ENCODE measurements at places on chromosomes 7 and 10. TPM values are rescaled to one million over a fixed set of nuclear protein-coding genes. Genes with fewer than 3 reads are reported as not detected.

Gene AMZ1
- total RNA-seq = 0.11 TPM

Gene SYCE1
- total RNA-seq = not detected

Gene HECW1
- 1.7 TPM for total RNA-seq

Gene PAOX
- total RNA-seq = 7.3 TPM

Gene NOS3
- total RNA-seq = 1.1 TPM

Gene SLC39A12
- total RNA-seq = not detected

Gene ZNF32
- 25.3 TPM for total RNA-seq

Gene SLC26A4
- not detected for total RNA-seq

Gene ACTL6B
- not detected for total RNA-seq

Gene C10orf71
- not detected for total RNA-seq

Gene GBF1
- total RNA-seq = 69.1 TPM

Gene ADIRF
- total RNA-seq = 0.49 TPM

Gene TLL2
- 0.14 TPM for total RNA-seq

Gene GPRIN2
- total RNA-seq = 3.7 TPM

Gene INHBA
- 0.72 TPM for total RNA-seq

Gene GRID2IP
- total RNA-seq = 0.65 TPM

Gene MKX
- 0.64 TPM for total RNA-seq

Gene SFTPD
- total RNA-seq = 0.39 TPM

Gene TEX36
- total RNA-seq = not detected

Gene TDRD1
- total RNA-seq = not detected

Gene VGF
- total RNA-seq = 1.3 TPM

Gene AKR1C8
- total RNA-seq = not detected

Gene TCAF2
- total RNA-seq = not detected

Gene GIMAP5
- not detected for total RNA-seq

Gene PNLIP
- total RNA-seq = not detected

Gene EMX2
- 4.9 TPM for total RNA-seq

Gene GNAT3
- total RNA-seq = not detected

Gene ELAPOR2
- 4.6 TPM for total RNA-seq

Gene HOXA5
- 4.9 TPM for total RNA-seq

Gene BLOC1S2
- total RNA-seq = 52.8 TPM

Gene OR2A1
- not detected for total RNA-seq

Gene CHAT
- 0.18 TPM for total RNA-seq

Gene NUDCD3
- total RNA-seq = 116 TPM
